ENCODE measurements at places on chromosomes 5 and 9.
A peak's percentile ranks its signal among the peaks of the same experiment; 100 is the strongest.

- DNase-seq, result no peak
Measured at GRCh38 chr5:66744040-66744439, 147.8 kb downstream of the MAST4 start.

DNA sequence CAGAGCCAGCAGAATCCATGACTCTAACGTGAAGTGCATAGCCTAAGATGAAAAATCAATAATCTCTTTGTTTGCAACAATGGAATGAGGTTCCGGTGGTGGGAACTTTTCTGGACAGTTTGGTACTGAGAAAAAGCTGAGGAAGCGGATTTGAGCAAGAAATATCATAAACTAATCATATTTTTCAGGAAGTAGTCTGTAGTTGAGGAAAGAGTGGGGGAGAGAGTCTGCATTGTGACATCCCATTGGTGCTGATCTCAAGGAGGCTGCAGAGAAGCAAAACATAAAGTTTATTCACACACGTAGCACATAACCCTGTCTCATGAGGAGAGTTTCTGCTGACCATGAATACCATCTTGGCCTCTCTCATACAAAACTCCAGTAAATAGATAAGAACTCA lies 15.8 kb upstream of the FCHO2 start:
- no peak for DNase-seq

DNA sequence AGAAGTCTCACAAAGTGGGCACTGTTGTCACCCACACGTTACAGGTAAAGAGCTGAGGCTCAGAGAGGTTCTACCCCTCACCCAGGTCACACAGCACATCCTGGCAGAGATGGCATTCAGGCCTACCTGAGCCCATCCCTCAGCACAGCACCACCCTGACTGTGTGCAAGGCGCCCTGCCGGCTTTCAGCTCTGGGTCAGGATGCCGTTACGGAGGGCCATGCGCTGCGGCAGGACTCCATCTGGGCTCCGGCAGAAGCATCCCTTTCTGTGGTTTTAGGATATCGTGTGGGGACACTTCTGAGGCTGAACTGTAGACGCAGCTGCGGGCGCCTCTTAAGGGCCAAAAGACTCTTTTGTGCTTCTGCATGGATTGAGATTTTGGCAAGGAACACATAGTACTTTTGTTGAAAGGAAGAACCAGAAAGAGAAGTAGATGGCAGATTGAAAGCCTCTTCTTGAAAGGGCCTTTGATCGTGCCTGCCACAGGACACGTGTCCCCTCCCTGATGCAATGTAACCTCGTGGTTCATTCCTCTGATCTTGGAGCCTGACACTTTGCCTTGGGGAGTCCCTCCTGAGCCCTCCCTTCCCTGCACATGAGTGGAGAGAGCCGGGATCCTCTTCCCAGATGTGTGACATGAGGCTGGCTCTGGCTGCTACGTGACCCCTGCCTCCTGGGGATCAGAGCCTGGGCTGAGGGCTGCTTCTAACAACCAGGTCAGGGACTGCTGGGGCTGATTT lies 31.3 kb downstream of the USP20 start:
- DNase-seq, result peak; percentile 49

DNA sequence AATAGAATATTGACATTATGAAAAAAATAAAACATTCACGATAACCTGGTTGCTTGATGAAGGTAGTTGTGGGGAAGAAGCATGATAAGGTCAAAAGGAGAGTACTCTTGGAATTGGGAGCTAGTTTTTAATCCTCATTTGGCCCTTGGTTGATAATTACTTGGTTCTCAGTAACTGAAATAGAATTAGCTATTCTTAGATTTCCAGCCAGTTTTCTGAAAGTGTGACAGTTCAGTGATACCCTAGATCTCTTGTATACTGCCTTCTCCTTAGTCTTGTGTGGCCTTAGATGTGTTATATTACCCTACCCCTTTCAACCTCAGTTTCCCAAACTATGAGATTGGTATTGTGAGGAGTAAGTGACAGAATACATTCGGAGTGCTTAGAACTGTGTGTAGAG lies 17.4 kb downstream of the MARCHF6 start:
- no peak for DNase-seq

DNA sequence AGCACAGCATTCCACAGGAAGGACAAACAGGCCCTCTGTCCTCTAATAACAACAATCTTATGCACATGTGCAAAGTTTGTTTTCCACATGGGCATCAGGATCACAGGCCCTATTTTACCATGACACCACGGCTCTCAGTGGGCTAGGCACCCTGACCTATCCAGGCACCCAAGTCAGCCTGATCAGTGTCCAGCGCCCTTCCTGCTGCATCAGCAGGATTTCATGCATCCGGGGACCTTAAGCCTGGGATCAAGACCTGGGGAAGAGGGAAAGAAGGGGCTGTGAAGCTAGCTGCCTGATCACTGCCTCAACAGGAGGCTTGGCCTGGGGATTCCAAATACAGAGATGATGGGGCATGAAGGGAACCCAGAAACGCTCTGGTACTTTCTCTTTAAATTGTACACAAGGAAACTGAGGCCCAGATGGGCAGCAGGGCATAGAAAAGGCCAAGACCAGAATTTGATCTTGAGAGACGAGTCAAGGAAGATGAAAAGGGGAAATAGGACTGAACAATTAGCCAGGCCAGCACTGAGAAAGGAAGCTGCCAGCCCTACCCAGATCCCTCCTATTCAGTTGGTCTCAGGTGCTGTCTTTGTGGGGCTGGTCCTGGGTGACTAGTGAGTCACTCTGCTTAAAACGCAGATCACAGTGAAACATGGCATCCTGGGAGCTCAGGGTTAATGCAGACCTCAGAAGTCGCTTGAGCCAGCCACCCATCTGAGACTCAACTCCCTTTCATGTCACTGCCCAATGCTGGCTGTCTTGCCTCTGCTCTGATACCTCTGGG lies 57.9 kb downstream of the SHB start:
- no peak for DNase-seq

GRCh38 chr9:10721301-10721700 lies 108.5 kb upstream of the PTPRD start:
- DNase-seq, result no peak

- DNase-seq, result no peak
Measured at GRCh38 chr9:125755340-125755739, 8.2 kb downstream of the PBX3 start.

DNA sequence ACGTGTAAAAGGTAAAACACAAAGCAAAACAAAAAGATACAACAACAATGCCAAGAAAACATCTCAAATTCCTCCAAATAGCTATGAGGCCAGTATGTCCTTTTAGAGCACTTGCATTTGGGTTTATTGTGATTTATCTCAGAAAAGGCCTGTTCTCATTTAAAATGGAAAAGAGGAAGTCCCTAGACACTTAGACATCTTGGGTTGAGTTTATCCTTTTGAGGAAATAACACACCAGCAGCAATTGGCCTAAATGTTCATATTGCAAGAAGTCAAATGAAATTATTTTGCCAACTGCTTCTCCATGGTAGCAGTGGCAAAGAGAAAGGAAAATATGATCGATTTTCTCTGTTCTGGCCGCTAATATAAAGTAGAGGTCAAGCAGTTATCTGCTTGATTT lies 43.6 kb upstream of the TRMT10B start:
- DNase-seq, result no peak

- no peak for DNase-seq
Measured at GRCh38 chr5:93267736-93268135, 313.3 kb downstream of the NR2F1-AS1 start.

- peak; percentile 25 for DNase-seq
Measured at GRCh38 chr5:95859661-95860060, 37.1 kb upstream of the GLRX start.

- DNase-seq, result no peak
Measured at GRCh38 chr9:135358552-135358940, 121.0 kb upstream of the PPP1R26 start.

DNA sequence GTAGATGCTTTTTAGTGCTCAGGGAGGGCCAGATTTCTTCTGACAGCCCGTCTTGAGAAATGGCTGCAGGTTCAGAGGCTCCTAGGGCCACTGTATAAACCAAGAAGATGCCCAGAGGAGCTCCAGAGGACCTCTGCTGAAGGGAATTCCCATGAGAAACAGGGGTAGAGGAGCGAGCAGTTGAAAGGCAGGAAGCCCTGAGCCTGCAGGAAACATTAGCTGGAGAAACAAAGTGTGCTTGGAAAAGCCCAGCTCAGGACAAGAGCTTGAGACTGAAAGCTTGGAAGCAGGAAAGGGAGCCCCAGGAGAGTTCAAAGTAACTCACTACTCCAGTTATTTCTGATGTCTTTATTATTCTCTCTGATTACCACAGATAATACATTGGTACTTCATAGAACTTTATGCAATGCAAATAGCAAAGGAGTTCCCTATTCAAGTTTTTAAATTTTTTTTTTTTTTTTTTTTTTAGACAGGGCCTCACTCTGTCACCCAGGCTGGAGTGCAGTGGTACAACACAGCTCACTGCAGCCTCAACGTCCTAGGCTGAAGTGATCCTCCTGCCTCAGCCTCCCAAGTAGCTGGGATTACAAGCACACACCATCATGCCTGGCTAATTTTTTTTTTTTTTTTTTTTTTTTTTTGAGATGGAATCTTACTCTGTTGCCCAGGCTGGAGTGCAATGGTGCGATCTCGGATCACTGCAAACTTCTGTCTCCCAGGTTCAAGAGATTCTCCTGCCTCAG lies 16.5 kb downstream of the HBEGF start:
- DNase-seq, result no peak

- no peak for DNase-seq
Measured at GRCh38 chr5:73820326-73820725, 194.3 kb downstream of the ARHGEF28 start.

- no peak for DNase-seq
Measured at GRCh38 chr5:67831048-67831447, 384.5 kb upstream of the PIK3R1 start.

GRCh38 chr9:121772600-121773285 lies 121.3 kb downstream of the DAB2IP start:
- DNase-seq, result no peak

GRCh38 chr5:43685252-43685950 lies 82.4 kb downstream of the NNT start:
- no peak for DNase-seq

- no peak for DNase-seq
Measured at GRCh38 chr5:64165160-64165499, 513 bp upstream of the RNF180 start.

DNA sequence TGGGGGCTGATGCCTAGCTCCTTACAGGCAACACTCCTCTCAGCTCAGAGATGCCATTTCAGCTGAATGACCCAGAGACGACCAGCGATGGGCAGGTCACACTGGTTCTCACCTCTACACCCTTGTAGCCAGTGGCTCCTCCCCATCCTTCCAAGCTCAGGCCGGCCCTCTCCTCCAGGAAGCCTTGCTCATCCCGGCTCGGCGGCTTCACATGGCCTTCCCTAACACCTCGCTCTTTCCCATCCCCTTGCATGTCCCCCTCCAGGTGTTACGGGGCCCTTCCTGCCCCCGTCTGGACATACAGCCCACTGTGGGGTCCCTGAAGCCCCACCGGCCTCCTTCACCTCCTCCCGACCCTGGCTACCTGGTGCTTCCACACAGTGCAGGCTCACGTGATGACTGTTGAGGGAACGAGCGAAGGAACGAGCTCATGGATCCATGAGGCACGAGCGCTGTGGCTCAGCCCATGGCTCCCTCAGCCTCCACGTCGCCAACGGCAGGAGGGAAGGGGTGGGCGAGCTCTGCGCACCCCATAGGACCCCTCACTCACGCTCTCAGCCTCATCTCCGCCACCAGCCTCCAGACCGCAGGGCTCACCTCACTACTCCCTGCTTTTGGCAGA lies 45.7 kb downstream of the SARDH start:
- no peak for DNase-seq

DNA sequence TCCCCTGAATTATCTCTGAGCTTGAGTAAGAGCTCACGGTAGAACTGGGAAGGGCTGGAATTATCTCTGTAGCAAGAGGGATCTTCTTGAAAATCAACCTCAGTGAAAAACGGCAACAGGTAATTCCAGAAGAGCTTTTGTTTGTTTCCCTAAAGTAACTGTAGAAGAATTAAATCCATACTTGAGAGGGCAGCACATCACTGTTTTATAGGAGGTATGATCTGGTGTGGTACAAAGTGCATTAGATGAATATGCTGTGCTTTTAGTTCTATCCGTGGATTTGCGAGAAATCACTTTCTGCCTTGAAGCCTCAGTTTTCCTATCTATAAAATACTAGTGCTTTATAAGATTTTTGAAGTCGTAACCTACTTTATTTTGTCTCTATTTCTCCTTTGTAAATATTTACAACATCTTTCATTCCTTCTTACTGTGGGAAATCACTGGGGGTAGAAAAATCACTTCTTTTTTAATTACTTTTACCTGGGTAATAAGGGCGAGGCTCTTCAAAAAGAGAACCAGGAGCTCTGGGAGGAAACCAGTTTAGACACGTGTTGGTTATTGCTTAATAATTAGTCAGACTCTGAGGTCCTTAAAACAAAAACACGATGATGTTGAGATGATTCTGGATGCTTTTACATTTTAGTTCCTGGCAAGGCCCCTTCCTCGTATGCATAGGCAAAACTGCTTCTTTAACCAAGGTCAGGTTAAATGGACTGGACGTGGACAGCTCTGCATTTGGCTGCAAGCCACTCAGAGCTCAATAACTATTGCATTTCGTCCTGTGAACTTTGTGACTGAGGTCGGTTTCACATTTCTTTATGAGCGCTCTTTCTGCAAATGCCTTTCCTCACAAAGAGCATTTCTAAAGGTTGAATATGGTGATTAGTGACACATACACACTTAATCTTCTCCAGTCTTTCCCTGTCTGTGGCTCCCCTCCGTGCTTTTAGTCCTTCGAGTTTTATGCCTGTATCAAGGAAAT lies 376.1 kb downstream of the BRINP1 start:
- DNase-seq, result no peak

- no peak for DNase-seq
Measured at GRCh38 chr5:80592761-80593160, 22.7 kb upstream of the ANKRD34B start.

DNA sequence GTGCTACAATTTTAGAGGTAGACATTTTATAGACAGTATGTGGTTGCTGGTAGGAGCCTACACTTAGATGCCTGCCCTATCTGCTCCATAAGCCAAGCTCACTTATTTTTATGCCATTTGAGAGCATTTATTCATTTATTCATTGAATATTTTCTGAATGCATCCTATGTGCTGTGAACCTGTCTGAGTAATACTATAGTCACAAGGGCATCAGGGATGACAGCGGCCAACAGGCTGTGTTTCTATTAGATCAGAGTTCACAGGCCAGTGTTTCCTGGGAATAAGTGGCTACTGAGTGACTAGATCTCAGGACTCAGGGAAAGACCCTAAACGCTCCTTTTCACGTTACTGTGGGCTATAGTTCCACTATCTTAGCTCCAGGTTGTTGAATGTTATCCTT lies 235.2 kb upstream of the MSX2 start:
- DNase-seq, result no peak

- no peak for DNase-seq
Measured at GRCh38 chr9:36764364-36765076, 191.8 kb downstream of the MELK start.

DNA sequence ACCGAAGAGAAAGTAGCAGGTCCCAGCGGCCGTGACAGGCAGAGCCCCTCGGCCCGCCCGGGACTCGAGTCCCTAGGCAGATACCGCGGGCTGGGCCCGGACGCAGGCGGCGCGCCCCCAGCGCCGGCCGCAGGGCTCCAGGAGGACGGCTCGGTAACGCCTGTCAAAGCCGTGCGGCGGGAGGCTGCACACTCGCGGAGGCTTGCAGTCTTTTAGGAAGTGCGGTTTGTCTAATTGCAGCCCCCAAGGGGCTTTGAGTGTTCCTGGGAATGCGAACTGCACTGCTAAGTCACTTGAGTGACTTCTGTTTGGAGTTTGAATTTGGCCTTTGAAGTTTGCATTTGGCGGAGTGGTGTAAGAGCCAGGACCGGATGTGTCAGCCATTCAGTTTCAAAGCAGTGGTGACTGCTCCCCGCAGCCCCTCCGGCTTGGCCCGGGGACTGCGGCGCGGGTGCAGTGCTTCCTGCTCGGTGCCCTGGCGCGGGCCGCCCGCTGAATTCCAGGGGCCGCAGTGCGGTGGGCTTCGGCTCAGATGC lies 1.3 kb downstream of the MAP3K1 start:
- DNase-seq, result peak; percentile 72

All from stimulated activated CD8-positive, alpha-beta memory T cell treated with anti-CD3 and anti-CD28 coated beads, Interleukin-4, amount 100 ng/mL, for 48 hours (primary cell).